ENCODE measurements at places on chromosomes 3 and 15.

DNA sequence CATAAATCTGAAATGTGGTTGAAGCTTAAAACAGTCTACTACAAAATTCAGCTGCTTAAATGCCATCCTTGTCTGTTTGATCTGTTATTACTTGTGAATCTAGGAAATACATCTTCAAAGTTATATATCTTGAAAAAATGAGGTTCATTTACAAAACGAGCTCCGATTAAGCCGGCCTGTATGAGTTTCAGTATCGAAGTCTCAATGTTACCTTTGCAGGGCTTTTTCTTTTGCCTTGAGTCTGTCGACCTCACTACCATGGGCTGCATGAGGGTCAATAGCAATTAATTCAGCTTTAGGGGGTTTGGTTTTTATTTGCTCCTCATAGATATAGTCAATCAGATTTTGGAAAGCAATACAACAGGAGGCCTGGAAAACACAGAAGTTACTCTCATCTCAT lies 23.2 kb downstream of the ERICH6 start:
- DNase-seq: no peak

DNA sequence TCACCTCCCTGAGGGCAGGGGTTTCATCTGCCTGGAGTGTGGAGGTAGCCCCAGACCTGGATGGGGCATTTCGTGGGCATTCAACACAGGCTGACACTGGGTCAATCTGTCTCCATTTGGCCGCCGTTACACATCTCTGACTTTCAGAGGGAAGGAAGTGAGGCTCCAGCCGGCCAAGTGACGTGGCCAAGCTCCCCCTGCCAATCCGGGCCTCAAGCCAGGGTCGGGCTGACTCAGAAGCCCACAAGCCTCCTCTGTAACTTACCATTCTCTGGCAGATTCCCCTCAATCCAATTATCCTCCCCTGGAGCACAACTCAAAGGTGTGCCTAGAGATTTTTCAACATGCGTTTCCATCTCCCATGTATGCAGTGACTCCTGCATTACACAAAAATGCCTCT lies 227.6 kb downstream of the KLF13 start:
- DNase-seq: no peak

- DNase-seq: no peak
These were observed 77.7 kb downstream of the ABHD5 start for GRCh38 chr3:43768381-43768973.

- no peak for DNase-seq
These were observed 12.5 kb downstream of the FLNB start for GRCh38 chr3:58020783-58021071.

DNA sequence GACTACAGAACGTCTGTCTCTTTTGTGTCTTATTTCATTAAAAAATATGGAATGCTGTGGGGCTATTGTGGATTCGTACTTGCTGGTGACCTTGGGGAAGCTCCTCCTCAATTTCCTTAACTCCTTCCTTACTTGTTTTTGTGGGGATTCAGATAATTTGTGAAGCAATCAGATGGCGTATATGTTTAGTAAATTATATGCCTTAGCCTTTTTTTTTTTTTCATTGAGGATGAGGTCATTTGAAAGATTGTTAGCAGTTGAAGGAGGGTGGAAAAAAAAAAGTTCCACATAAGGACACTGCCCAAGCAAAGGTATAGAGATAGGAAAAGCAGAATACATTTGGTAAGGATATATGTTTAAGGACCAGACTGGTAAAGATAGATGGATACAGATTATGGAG lies 3.3 kb downstream of the RNF13 start:
- DNase-seq: no peak

- DNase-seq: peak; percentile 68
These were observed 25.3 kb downstream of the EXOG start for GRCh38 chr3:38521391-38521987.

DNA sequence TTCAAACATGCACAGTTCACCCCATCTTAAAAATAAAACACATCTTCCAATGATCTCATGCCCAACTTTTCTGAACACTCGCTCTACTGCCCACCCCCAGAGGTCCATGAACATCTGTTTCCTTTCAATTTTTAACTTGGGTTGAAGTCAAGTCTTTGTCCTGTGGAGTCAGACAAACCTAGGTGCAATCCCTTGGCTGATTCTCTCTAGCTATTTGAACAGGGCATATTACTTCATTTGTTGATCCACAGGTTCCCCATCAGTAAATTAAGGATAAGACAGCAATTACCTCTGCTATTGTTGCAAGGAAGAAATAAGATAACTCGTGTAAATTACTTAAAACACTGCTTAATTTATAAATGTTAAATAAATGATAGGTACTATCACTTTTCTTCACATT lies 180.1 kb downstream of the CNTN3 start:
- no peak for DNase-seq

GRCh38 chr3:58202917-58203360 lies 7.8 kb downstream of the DNASE1L3 start:
- DNase-seq: no peak

GRCh38 chr3:50203113-50203808 lies 1.8 kb upstream of the SLC38A3 start:
- DNase-seq: no peak

GRCh38 chr3:112956351-112956750 lies 18.6 kb downstream of the CD200R1 start:
- no peak for DNase-seq

- DNase-seq: no peak
These were observed 230.6 kb upstream of the CNTN3 start for GRCh38 chr3:74845081-74845480.

All from stimulated activated CD4-positive, alpha-beta T cell treated with anti-CD3 and anti-CD28 coated beads, Interleukin-4, amount 100 ng/mL, for 24 hours (primary cell).